Bladder microvascular endothelial cell (primary cell): ENCODE measurements at places on chromosomes 2 and 18. TPM values are rescaled to one million over a fixed set of nuclear protein-coding genes. Genes with fewer than 3 reads are reported as not detected.

The MYOM1 gene
- total RNA-seq = 0.16 and 8.1 TPM in 2 replicates

The AMER3 gene
- not detected in 2 replicates for total RNA-seq

The TTC39C gene
- 1.1 and 2.1 TPM in 2 replicates for total RNA-seq

The ALK gene
- not detected in 2 replicates for total RNA-seq

The ARHGEF33 gene
- total RNA-seq = 0.13 and 0.16 TPM in 2 replicates

The LYG1 gene
- total RNA-seq = 0.49 and 0.57 TPM in 2 replicates

The TEX44 gene
- not detected in 2 replicates for total RNA-seq

The NEU2 gene
- total RNA-seq = not detected in 2 replicates

The GPAT2 gene
- 11.3 and 13.9 TPM in 2 replicates for total RNA-seq

The TNP1 gene
- total RNA-seq = not detected in 2 replicates

The REG1B gene
- total RNA-seq = not detected in 2 replicates

The C2orf68 gene
- total RNA-seq = 14.2 and 17.4 TPM in 2 replicates

The DLGAP1 gene
- 3.7 TPM in 1 of 2 replicates, not detected in the other for total RNA-seq

The DSC1 gene
- not detected in 2 replicates for total RNA-seq

The CSRNP3 gene
- under 0.01 and 0.82 TPM in 2 replicates for total RNA-seq
